ENCODE measurements at places on chromosomes 1 and 21. TPM values are rescaled to one million over a fixed set of nuclear protein-coding genes. Genes with fewer than 3 reads are reported as not detected.

DNA sequence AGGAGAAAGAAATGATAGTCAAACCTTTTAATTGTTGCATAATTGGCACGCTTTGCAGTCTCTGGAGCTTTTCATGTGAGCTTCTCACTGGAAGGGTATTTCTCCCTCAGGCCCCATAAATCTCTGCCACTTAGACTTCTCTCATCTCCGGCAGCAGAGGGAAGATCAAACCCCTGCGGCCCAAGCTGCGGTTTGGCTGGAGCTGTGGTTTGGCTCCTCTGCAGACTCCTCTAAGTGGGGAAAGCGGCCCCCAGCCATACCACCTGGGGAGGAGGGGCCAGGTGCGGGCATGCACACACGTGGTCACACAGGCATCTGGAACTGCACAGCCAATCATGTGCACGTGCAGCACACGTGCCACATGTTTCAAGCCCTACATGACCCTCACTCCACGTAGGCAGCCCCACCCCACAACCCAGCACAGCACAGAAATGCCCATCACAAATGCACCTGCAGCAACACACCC is 58.3 kb downstream of the UBE2T start:
- DNase-seq, result peak; percentile 65

GRCh38 chr1:185073725-185074124 is 28.4 kb downstream of the RNF2 start:
- DNase-seq, result no peak

DNA sequence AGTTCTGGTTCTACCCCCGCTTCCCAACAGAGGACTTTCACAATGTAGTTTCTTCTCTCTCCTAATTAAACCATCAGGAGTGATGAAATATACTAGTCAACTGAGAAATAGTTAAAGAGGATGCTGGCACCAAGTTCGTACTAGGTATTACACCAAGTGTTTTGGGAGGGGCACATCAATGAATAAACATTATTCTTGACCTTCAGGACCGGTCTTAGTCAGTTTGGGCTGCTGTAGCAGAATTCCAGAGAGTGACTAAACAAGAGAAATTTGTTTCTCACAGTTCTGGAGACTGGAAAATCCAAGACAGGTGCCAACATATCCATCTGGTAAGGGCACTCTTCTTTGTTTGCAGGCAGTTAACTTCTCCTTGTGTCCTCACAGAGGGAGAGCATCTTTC is 103.8 kb downstream of the SPATA17 start:
- no peak for DNase-seq

- DNase-seq, result no peak
Measured at GRCh38 chr1:101732261-101732660, 264.5 kb downstream of the OLFM3 start.

The SPRR2A gene
- not detected for total RNA-seq

- DNase-seq, result no peak
Measured at GRCh38 chr1:160376525-160377131, 9.8 kb downstream of the NHLH1 start.

The CELA2B gene
- total RNA-seq, result not detected

- no peak for DNase-seq
Measured at GRCh38 chr1:221371705-221372104, 370.2 kb downstream of the DUSP10 start.

- DNase-seq, result no peak
Measured at GRCh38 chr21:25215698-25216384, 391.4 kb downstream of the MRPL39 start.

DNA sequence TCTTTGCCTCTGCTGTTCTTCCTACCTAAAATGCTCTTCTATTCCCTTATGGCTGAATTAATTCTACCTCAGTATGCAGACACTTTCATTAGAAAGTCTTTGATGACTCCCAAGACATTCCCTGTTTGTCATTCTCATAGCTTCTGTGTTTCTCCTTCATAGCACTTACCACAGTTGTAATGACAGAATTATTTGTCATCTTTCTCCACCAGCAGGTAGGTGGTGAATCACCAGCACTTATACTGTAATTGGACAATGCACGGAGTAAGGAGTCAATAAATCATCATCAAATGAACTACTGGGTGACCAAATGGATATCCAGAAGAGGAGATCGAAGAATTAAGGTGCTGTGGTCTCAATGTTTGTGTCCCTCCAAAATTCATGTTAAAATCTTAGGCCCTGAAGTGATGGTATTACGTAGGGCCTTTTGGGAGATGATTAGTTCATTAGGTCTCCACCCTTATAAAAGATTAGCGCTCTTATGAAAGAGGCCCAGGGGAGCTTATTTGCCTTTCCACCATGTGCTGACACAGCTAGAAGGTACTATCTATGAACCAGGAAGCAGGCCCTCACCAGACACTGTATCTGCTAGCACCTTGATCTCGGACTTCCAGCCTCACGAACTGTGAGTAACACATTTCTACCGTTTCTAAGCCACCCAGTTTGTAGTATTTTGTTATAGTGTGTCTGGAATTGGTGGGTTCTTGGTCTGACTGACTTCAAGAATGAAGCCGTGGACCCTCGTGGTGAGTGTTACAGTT is 2.4 kb upstream of the CCT8 start:
- no peak for DNase-seq

The CHODL gene
- 12.1 TPM for total RNA-seq

DNA sequence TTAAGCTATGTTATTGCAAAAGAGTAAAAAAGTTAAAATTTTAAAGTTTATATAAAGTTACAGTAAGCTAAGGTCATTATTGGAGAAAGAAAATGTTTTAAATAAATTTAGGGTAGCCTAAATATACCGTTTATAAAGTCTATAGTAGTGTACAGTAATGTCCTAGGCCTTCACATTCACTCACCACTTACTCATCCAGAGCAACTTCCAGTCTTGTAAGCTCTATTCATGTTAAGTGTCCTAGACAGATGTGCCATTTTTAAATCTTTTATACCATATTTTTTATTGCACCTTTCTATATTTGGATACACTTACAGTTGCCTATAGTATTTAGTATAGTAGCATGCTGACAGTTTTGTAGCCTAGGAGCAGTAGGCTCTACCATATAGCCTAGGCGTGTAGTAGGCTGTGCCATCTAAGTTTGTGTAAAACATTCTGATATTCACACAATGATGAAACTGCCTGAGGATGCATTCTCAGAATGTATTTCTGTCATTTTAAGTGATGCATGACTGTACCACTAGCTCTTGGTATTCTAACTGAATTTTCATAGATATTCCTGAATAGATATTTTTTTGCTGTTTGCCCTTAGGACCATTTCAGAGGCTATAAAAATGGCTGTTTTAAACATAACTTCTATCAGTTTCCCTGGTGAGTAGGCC is 26.8 kb downstream of the PPP2R5A start:
- DNase-seq, result no peak

The GTF2B gene
- 32.7 TPM for total RNA-seq

The SAMD13 gene
- total RNA-seq, result 0.94 TPM

Data from spleen (tissue), 13 donors.